NCI-H2081 (cell line): ENCODE measurements at places on chromosomes 6 and 20.

DNA sequence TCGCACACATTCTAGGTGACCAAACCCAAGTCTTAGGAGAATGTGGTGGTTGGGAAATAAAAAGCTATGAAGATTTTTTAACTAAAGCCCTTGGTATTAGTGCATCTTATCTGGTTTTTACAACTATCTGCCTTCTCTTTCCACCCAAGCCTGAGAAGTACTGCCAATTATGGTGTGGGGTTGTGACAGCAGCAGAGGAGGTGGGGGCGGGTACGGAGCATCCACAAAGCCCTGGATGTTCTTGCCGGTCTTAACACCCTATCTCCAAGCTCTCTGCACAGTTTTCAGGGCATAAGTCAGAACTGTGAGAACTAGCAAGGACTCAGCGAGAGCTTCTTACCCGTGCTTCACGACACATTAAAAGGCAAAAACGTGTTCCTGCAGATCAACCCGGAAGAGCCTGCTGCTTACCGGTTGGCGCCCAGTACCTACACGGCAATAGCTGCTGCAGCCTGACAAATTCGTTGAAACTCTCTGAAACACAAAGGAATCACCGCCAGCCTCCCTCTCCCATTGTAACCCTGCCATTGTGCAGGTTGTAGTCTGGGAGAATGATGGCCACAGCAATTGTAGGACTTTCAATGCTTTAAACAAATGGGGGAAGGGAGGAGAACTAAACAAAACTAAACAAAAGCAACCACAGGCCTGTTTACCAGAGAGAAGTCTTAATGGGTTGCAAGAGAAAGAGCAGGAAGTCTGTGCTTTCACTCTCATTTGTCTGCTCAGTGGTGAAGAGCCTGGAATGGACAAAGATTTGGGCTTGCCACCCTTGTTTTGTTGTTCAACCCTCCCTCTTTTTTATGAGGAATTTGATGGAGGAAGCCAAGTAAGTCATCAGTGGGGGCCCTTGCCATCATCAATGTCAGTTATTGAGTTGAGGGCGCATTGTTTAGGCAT, 461.0 kb upstream of the JARID2 start:
- DNase-seq = peak; percentile 71

- no peak for DNase-seq
Observed at GRCh38 chr6:163984124-163984936, 569.8 kb downstream of the QKI start.

- DNase-seq = no peak
Observed at GRCh38 chr6:162373192-162373591, 354.4 kb downstream of the PRKN start.

GRCh38 chr6:8238773-8239683, 136.7 kb upstream of the EEF1E1 start:
- DNase-seq = no peak

DNA sequence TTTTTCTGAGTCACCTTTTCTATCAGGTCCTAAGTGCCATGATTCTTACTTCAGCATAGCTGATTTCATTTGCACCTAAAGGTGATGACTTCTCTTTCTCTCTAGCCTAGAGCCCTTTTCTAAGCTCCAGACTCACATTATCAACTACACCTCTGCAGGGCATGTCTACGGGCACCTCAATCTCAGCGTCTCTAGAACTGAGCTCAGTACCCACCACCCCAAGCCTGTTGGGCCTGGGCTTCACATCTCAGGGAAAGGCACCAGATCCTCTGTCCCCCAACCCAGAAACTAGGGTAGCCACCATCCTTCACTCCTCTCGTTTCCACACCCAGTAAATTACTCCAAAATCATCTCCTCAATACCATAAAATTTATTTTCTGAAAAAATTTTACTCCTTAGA, 10.6 kb upstream of the PLCG1 start:
- no peak for DNase-seq

DNA sequence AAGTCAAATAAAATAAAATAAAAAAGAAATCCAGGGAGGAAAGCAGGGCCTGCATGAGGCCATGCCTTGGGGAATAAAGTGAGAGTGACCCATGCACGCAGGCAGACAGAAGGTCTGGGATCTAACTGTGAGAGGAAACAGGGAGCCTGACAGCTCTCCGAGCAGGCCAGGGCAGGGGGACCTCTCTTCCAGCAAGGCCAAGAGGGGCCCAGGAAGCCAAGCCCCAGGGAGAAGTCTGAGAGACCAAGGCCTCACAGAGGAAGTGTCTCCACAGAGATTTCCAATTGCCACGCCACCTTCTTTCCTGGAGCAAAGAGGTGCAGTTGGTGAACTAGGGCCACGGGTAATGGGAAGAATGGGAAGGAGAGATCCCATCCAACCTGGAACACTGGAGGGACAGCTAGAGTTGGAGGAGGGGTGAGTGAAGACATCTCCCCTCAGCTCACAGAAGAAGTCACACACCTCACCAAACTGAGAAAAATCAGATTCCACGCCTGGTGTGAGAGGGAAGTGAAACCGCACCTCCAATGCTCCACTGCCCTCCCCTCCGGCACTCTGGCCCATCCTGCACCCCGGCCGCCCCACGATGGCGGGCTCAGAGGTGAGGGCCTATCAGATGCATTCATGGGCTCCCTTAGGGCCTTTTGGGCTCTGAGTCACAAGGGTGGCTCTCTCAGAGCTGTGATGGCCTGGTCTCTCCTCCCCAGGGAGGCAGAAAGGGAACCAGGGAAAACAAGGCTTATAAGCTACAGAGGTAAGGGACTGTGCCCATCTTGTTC, 25.1 kb upstream of the TAF8 start:
- DNase-seq = no peak

DNA sequence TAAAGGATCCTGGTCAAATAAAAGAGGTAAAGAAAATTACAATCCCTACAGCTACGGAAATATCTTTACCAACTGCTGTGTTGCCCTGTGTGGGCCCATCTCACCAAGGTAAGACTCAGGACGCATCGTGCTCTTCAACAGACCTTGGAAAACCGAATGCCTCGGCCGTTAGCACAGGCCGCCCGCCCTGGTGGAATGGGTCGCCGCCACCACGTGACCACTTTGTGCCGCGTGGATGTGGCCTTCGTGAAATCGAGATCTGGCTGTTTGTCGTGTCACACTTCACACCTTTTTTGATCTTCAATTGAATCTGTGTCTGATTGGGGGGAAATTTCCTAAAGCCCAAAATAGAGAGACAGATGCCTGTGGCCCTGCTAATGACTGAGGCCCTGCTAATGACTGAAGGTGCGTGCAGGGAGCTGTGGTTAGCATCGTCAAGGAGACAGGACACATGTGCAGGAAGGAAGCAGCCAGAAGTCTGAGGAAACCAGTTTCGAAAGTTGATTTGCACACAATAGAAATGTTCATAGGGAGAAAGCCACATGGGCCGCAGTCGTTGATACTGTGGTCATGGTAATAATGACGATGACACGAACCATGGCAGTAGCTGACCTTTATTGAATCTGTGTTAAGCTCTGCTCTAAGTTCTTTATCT, 175.7 kb upstream of the SNX9 start:
- no peak for DNase-seq

DNA sequence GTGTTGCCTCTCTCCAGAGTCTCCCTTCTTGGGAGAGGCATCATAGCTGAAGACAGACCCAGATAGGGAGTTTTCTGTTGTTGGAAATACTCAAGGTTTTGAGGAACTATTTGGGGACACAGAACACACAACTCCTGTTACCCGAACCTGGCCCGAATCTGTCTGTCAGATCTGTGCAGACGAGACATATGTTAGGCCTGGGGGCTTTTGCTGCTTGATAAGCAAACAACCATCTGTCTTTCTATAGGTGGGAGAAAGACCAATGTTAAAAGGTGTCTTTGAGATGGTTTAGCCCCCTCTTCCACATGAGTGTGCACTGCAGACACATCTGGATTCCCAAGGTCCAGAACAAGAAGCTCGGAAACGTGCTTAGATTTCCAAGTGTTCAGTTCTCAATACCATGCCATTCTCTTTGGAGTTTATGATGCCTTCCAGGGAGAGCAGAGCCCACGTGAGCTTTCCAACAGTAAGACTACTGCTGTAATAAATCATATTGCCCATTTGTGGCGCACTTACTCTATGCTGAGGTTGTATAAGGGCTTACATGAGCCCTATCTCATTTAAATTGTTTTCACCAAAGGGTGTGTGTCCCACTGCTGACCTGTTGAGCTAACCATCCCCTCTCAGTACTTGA, 3.8 kb upstream of the STX16 start:
- no peak for DNase-seq

DNA sequence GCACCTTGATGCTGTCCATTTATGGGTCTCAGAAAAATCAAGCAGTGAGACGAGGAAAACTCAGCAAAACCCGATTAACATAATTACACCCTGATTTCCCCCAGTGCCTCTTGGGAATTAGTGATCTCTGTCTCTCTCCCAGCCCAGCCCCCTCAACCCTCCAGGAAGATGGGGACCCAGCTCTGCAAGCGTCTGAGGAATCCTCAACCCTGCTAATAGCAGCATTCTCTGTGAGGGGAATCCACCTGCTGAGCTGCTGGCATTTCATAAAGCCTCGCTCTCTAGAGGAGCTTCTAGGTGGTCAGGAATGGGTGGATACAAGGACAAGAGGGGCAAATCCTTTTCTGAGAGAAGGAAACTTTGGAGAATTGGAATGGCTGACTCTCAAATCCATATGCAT, 13.9 kb downstream of the NR2E1 start:
- no peak for DNase-seq

DNA sequence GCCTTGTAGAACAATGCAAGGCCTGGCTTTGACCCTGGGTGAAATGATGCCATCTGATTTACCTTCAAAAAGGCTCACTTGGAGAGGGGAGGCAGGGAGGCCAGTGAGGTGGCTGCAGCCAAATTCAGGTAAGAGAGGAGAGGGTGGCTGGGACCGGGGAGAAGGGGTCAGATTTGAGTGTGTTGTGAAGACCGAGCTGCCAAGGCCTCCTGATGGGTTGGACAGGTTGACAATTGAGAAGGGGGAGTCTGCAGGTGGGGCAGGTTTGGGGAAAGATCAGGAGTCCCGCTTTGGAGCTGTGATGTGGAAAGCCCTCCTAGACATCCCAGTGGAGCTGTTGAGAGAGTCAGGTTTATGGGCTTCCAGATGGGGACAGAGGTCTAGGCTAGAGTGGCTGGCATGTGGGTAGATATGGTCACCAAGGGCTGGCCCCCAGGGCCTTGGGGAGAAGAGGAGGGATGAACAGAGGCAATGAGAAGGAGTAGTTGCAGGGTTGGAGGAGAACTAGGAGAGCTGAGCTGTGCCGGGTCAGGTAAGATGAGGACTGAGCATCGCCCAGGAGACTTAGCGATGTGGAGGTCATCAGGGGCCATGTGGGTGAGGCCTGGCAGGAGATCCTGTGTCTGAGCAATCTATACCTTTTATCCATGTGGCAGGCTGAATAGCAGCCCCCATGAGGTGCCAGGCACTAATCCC, 70.5 kb upstream of the TOX2 start:
- no peak for DNase-seq

GRCh38 chr6:30130887-30131862, 4.8 kb upstream of the TRIM40 start:
- DNase-seq = peak; percentile 82

DNA sequence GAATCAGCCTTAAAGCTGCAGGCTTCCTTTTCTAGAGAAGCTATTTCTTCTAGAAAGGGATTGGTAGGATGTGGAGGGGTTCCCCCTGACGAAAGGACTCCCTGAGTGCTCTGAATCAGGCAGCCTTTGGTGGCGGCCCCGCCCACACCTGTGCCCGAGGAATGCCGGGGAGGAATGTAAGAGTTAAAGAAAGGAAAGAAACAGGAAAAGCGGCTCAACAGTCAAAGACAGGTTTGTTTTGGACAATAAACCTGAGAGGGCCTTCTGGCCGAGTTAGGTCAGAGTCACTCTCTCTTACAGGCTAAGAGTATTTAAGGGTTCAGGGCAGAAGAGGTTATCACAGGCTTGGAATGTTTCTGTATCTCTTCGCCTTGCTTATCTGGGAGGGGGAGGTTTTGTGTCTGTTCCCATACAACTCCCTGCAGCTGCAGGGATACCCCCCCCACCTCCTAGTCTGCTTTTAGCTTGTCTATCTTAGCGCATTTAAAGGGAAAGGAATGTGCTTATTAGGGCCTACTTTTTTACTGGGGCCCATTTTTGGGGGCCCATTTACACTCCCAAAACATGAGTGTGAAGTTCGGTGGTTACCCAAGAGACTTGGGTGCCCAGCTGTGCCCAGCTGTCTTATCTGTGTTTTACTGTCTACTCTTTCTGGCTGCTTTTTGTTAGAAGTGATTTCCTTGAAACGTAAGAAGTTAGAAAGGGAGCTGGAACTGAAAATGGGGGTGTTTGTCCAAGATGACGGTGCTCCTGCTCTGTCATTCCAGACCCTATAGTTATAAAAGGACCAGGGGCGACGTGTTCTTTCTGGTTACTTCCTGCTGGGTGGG, 32.8 kb downstream of the DYNLT1 start:
- DNase-seq = no peak

DNA sequence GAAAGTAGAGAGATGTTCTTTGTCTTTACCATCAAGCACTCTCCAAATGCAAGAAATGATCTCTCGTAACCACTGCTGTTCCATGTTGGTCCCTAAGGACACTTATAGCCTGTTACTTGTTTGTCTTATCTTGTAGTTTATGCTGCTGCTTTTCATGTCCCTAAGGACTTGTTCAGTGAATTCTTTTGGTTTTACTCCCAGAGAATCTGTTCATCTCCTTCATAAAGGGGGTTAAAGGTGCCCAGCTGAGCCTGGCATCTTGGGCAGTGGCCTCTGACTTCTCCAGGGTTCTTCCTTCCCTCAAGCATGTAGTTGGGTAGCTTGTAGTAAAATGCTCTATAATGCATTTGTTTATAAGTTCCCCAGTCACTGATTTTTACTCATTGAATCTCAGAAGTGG, 864 bp upstream of the PKIG start:
- DNase-seq = no peak

GRCh38 chr6:1558388-1558787, 51.3 kb upstream of the FOXC1 start:
- DNase-seq = no peak

DNA sequence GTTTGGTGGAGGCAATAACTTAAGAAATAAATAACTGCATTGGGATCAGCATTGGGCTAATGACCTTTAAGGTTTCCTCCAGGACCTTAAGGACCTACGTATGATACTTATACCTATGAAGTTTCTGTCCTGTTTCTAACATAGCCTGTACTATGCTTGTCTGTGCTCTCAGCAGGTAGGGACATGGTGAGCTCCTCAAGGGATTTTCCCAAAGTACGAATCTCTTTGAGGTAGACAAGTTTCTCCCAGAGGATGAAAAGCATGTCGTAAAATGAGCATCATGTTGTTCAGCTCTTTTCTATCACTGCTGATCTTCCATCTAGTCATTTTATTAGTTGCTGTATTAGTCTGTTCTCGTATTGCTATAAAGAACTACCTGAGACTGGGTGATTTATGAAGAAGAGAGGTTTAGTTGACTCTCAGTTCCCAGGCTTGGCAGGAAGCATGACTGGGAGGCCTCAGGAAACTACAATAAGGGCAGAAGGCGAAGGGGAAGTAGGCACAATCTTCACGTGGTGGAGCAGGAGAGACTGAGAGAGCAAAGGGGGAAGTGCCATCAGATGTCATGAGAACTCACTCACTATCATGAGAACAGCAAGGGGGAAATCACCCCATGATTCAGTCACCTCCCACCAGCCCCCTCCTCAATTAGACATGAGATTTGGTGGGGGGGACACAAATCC, 77.8 kb upstream of the TGM3 start:
- DNase-seq = no peak
